T-helper 22 cell (primary cell): ENCODE measurements at places on chromosomes 11 and 22.

DNA sequence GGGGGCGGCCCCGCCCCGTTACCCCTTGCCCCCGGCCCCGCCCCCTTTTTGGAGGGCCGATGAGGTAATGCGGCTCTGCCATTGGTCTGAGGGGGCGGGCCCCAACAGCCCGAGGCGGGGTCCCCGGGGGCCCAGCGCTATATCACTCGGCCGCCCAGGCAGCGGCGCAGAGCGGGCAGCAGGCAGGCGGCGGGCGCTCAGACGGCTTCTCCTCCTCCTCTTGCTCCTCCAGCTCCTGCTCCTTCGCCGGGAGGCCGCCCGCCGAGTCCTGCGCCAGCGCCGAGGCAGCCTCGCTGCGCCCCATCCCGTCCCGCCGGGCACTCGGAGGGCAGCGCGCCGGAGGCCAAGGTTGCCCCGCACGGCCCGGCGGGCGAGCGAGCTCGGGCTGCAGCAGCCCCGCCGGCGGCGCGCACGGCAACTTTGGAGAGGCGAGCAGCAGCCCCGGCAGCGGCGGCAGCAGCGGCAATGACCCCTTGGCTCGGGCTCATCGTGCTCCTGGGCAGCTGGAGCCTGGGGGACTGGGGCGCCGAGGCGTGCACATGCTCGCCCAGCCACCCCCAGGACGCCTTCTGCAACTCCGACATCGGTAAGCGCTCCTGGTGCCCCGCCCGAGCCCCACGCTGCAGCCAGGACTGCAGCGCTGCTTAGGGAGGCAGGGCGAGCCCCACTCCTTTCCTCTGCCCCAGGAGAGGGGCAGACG lies at the start of gene TIMP3:
TSS of gene TIMP3 (plus strand) at position 169 of the 700 bp plus-strand sequence. CDS start at position 466, 297 bp downstream.
- no peak for DNase-seq

GRCh38 chr11:125348674-125349309 lies 147.3 kb downstream of the FEZ1 start:
- no peak for DNase-seq

DNA sequence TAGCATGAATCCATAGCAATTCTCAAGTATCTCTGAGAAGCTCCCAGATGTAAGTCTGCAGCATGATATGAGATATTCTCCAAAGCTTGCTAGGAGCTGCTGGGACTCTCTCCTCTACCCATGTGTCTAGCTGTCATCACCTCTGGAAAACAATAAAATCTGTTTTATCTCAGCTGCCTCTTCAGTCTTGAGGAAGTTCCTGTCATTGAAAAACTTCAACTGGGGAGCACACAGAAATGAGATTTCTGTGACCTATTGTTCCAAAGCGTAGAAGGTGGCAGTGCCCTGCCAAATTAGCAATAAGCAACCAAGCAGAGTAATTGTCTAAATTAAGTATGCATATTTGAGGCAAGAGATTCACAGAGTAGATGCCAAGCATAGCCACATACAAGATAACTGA lies 1380.6 kb upstream of the RAG2 start:
- DNase-seq, result no peak

DNA sequence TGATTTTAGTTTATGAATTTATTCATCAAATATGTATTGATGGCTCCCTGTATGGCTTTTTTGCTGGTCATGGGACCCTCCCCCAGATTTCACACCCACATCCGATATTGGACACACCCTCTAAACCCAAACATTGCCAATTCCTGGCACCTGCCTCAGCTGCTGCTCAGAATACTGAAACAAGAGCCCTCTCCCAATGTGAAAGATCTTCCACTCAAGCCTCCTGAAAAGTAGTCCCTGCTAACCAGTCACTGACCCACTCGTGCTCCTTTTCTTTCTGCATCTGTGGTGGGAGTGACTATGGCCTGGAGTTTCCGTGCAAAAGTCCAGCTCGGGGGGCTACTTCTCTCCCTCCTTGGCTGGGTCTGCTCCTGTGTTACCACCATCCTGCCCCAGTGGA lies at the start of gene CLDN25:
TSS of gene CLDN25 (plus strand) at position 301 of the 400 bp plus-strand sequence. CDS start at position 301, 0 bp downstream.
- no peak for DNase-seq

DNA sequence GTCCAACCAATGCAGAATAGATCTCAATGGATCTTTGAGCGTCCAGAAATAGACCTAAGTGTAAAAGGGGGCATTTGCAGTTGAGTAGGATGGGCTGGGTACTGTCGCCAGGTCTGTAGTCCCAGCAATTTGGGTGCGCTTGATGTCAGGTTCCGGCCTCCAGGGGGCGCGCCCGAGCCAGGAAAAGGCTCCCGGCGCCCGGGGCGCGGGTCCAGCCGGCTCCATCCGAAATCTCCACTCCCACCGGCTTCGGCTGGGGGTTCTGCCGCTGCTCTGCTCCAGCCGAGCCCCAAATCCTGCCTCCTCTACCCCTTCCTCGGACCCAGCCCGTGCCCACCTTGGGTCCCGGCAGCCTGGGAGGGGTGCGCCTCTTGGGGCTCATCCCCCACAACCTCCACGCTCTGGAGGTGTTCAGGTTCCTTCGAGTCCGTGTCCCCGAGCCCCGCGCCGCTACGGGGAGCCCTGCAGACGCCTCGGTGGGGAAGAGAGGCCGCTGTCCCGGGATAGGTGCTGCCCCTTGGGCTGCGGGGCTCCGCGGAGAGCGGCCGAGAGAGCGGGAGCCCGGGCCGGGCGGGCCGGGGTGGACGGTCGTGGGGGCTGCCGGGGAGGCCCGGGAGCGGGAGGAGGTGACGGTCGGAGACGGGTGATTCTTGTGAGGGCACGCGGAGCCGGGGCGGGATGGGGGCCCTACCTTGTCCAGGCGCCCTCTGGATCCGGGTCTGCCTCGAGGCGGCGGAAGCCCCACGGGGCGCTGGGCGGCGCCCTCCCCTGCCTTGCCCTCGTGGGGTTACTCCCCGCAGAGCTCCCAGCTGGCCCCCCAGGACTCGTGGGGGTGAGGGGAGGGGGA lies 13.0 kb upstream of the CYB5R3 start:
- peak; percentile 51 for DNase-seq

- DNase-seq, result no peak
These were observed 2.6 kb downstream of the MARK2 start for GRCh38 chr11:63841554-63841953.

DNA sequence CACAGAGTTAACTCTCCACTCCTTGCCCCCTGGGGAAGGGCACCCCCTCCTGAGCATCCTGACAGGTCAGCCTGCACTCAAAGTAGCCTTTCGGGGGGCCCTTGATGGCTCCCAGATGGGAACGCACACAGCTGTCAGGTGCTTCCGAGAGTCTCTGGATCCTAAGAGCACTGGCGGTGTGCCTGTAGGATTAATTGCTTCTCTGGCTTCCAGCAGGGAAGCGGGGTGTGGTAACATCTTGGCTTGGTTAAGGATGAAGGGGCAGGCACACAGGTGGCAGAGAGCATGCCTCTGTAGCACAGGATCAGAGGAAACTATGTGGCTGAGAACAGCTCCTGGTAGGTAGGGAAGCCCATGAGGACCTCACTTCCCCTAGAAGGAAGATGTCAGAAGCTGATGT lies 199.8 kb downstream of the MIAT start:
- DNase-seq, result no peak

GRCh38 chr11:76987203-76987602 lies 47.0 kb upstream of the B3GNT6 start:
- no peak for DNase-seq

DNA sequence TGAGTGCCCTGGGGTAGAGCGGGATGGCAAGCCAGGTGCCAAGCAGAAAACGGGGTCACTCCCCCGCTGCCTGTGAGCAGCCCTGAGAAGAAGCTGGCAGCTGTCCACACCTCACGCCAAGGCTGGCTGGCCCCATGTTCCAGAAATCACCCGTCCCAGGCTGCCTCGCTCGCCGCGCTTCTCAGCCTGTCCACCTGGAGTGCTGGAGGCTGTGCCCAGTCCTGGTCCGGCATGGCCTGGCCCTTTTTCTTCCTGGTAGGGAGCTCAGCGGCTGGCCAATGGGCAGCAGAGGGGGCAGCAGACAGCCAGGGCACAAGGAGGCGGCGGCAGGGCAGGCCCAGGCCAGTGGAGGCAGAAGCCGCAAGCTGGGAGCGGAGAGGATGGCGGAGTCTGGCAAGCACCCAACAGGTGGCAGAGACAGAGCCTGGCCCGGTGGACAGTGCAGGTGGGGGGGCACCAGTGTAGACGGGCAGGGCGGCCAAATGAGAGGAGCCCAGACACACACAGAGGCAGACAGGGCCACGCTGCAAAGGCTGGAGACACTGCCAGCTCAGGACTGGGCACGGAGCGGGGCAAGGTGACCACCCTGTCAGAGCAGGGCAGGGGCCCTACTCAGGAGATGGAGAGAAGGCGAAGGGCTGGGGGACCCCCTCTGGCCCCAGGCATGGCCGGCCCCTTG lies 37.2 kb upstream of the TH start:
- DNase-seq, result no peak

- no peak for DNase-seq
These were observed 134.4 kb upstream of the SORL1-AS1 start for GRCh38 chr11:121587182-121587581.

GRCh38 chr11:102788334-102788995 lies 8.0 kb upstream of the MMP10 start:
- no peak for DNase-seq

DNA sequence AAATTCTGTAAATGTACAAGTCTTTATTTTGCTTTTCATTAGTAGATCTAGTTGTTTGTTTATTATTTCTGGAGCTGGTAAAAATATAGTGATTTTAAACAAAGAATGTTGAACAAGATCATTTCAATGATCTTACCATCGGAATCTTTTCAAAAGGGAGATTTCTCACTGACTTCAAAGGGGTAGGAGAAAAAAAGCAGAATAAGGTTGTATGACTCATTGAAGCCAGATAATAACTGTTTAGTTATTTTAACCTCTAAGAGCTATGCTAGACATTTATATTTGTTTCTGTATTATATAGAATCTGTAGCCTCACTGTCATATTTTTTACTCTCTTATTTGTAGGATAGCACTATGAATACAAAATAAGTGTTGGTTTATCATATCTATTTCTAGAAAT lies 8.1 kb upstream of the PDE3B start:
- no peak for DNase-seq

DNA sequence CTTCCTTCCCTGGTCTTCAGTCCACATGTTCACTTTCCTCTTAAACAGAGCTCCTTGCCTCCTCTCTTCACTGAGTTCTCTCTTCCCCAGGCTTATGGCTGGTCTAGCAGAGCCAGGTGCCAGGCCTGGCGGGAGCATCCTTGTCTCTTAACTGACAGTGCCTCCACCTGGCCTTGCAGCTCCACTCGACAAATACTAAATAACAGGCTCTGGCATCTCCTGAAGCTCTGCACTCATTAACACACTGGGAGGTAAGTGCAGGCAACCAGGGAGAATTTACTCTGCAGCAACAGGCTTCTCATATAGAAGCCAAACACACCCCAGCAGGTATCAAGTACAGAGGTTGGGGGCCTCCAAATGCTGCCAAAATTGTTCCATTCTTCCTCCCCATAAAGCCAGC lies 438.1 kb downstream of the SOX6 start:
- no peak for DNase-seq

DNA sequence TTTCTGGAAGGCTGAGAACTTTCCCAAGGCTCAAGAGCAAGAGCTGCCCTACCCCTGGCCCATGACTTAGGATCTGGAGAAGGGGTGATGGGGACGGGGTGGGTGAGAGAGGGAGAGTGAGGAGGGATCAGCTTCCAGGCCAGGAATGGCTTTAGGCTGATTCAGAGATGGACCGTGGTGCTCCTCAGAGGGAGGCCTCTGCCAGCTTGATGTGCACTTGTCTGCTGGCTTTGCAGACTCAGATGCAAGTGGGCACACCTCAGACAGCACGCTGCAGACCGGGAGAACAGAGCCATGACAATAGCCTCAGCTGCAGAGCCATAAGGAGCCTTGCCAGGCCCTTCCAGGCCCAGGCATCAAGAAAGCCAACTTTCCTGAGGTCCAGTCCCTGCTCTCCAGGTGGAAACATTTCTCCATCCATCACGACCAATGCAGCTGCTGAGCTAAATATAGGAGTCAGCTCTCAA lies 41.3 kb downstream of the ALX4 start:
- no peak for DNase-seq

- DNase-seq, result no peak
These were observed 688 bp downstream of the SERPING1 start for GRCh38 chr11:57597916-57598830.

DNA sequence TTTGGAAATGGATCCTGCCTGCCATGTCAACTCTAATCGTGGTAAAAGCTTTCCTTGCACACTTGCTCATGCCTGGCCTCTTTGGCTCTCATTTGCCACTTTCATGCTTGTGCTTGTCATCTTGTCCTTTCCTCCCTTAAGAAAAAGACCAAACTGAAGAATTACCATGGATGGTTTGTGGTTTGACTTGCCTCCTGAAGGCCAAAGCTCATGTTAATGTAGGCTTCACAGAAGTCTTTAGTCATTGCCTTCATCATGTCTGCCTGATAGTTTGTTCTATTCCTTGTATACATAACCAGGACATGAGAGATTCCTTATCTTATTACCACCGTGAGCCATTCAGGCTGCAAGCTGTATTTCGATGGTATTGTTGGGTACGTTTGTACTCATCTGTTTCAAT lies 17.3 kb downstream of the TEAD1 start:
- no peak for DNase-seq

DNA sequence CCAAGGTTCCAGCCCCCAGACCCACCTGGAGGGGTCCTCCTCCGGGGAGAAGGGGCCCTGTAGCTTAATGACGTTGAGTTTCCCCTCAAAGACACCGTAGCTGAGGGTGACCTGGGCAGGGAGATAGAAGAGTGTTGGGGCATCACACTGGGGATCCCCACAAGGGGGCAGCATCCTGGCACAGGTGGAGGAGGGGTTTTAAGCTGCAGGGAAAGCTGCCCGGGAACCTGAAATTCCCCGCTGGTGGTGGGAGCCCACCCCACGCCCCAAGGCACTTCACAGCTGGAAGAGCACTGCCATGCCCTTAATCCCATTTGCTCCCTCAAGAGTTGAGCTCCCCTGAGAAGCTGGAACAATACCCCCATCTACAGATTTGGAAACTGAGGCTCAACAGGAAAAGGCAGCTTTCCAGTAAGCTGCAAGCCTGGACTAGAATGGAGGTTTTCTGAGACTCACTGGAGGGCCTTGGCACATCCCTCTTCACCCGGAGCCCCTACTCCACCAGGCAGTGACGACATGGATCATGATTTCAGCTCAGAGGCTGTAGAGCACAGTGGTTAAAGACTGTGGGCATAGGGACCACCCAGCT lies 13.7 kb downstream of the MFNG start:
- no peak for DNase-seq

DNA sequence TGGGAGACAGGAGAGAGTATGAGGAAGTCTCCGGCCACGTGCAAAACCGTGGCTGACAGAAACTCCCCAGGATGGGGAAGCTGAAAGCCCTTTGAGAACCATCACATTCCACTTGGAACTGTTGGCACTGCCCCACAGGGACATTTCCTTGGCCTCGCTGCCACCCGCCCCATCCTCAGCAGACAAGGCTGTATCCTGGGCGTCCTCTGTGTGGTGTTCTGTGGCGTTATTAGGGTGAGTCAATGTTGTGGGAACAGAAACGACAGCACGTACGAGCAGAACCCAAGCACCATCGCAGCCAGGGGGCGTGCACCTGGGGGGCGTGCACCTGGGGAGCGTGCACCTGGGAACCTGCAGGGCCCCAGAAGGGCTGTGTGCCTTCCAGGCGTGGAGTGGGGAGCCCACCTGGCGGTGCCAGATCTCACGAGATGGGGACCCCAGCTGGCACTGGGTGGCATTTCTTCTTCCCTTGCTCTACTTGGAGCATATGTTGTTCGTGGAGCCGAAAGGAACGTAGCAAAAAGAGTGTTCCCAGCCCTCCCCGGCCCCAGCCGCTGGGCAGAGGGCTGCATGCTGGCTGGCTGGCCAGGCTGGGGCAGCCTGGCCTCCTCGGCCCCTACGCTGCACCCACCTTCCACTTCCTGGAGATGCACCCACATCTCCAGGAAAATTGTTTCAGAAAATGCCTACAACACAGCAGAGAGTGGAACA lies 35.4 kb downstream of the NFAM1 start:
- DNase-seq, result no peak
